Stimulated activated CD4-positive, alpha-beta T cell treated with anti-CD3 and anti-CD28 coated beads, Interleukin-4, amount 100 ng/mL, for 48 hours (primary cell): ENCODE measurements at places on chromosomes 11 and 22.

DNA sequence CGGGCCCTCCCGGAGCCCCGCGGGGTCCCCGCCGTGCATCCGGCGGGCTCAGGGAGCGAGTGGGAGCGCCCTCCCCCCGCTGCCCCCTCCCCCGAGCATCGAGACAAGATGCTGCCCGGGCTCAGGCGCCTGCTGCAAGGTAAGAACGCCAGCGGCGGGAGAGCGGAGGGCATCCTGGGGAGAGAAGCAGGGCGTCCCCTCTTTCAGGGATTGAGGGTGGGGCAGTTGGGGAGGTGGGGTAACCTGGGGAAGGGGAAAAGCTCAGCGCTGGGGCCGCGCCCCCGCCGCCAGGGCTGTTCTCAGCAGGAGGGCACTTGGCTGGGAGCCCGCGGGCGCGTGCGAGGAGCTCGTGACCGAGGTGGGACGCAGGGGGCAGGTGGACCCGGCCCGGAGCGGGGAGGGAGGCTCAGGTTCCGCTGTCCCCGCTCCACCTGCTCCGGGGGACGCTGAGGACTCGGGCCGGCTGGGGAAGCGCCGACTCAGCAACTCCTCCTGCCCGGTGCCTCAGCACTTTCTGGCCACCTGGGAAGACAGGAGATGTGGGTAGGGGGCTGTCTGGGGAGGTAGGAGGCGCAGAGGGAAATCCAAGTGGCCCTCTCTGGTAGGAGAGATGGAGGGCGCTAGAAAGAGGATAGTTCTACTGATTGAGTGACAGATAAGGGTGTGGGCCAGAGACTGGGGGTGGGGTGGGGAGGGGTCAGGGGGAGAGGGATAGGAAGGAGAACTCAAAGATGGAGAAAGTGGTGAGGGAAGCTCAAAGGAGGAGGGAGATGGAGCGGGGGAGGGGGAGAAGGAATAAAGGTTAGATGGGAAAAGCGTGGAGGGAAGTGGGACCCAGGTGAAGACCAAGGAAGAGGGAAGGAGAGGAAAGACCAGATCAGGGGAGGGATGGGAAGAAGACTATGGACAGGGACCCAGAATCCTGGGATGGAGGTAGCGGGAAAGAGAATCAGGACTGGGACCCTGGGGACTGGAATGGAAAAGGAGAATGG, 726 bp downstream of the RTN4RL2 start:
- no peak for DNase-seq

DNA sequence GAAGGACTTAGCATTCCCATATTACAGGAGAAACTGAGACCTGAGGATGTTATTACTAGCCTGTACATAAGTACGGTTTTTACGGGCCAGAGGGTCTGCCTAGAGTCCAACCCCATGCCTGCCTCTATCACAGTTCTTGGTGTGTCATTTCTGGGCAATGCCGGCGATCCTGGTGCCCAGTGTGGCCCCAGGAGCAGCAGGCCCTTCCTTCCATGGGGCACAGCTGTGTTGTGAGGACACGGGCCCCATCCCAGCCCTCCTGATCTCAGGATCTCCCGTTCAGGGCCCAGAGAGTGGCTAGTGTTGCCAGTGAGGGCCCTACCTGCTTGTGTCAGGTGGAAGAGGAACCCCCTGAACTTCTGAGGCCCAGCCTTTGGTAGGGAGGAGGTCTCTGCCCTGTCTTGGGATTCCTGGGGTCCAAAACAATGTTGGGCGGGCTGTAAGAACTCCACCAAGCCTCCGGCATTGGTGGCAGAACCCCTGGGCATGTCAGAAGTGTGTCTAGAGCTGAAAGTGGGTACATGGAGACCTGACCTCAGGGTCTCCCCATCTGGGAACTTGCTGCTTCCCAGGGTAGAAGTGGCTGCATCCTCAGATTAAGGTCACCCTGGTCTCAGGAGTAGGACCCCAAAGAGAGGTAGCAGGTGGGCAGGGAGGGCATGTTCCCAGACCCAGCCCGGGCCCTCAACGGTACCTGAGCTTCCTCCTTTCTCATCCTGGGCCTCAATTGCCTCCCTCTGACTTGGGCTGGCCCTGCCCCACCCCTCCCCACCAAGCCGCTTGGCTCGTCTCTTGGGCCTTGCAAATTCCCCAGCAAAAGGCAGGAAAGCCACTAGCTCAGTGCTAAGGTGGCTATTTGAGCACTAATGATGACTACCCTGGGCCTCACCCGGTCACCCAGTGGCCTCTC, 74.6 kb upstream of the KCNQ1OT1 start:
- DNase-seq, result no peak

GRCh38 chr22:30210235-30210909, 36.2 kb downstream of the LIF start:
- DNase-seq, result no peak

DNA sequence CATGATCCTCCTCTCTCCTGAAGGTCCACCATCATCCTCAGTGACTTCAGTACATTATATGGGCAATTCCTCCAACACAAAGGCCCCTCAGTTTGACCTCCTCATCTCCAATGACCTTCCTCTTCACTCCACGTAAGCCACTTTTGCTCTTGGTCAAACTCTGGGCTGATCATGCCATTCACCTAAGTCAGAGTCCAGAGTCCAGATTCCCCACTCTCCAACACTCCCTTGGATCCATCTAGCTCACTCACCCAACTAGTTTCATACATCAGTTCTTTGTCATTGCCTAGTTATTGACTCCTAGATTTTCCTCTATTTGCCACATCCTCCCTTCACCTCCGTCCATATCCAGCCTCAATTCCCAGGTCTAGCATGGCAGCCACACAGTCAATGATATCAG, 30.5 kb upstream of the TTC12 start:
- DNase-seq, result no peak

GRCh38 chr22:39446239-39446721, 10.5 kb upstream of the MGAT3 start:
- no peak for DNase-seq

GRCh38 chr11:67639438-67639859, at the start of gene TBX10:
Gene TBX10 (minus strand): TSS chr11:67639763. CDS start chr11:67639472, 291 bp downstream.
- DNase-seq, result no peak

DNA sequence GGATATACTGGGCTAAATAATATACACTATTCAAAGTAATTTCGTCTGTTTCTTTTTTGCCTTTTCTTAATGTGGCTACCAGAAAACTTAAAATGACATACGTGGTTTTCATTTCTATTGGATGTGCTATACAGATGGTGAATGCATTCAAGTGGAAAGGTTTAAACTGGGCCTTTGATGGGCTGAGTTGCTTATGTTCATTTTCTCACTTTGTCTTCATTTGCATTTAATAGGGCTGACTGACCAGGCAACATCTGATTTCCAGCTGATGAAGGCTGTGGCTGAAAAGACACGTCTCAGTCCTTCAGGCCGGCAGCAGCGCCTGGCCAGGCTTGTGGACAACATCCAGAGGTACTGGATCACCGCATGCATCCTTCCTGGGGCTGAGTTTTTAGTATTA, 27.9 kb downstream of the PIWIL4 start:
- DNase-seq, result no peak

DNA sequence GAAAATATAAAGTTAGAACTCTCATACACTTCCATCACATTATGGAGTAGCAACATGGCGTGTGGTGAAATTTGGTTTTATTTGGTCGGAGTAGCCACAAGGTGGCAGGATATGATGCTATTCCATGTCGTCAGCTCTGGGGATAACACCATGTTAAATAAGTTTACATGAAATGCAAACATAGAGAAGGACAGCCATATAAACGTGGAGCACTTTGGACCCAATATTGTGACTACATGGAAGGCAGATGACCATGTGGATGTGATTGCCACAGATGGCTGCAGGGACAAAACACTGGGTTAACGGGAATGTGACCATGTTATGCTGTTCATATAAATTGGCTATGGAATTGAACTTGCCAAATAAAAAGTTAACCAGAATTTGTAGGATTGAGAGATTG, 21.0 kb downstream of the OR5M11 start:
- no peak for DNase-seq

DNA sequence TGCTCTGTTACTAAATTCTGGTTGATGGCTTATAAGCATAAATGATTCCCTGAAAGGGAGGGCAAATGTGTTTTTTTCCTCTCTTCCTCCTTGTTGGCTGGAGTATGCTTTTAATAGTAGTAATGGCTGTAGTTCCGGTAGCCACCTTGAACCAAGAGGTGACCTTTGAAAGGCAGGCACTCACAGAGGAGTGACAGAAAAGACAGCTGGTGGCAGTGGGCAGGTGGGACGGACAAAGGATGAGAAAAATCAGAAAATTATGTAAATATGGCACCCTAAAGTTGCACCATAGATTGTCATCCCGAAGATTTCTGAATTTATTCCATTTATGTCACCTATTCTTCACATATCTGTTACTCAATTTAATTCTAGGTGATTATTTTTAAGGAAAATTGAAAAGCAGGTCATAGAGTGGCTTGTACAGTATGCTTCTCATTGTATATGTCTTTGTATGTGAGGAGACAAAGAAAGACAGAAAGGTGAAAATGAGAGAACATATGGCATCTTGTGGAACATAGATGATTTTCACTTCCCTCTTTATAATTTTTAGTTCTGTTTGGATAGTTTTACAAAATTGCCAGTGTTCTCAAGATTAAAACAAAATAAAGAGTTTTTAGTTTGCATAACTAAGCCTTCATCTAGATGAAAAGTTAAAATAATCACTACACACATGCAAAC, 17.0 kb downstream of the CASP12 start:
- DNase-seq, result no peak

DNA sequence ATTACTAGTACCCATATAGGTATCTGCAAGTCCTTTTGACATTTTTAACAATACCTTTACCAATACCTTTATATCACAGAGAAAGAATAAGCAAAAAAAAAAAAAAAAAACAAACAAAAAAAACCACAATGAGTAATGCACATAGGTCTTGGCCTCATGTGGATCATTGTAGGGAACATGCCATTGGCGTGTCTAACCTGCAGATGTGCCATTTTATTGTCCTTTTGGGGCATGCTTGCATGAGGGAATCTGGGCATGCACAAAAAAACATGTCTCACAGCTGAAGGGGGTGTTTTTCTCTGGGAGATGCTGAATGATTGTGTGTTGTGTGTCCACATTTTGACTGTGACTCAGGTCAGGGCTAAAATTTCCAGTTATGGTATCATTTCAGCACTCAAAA, 361.6 kb downstream of the GUCY1A2 start:
- DNase-seq, result no peak

DNA sequence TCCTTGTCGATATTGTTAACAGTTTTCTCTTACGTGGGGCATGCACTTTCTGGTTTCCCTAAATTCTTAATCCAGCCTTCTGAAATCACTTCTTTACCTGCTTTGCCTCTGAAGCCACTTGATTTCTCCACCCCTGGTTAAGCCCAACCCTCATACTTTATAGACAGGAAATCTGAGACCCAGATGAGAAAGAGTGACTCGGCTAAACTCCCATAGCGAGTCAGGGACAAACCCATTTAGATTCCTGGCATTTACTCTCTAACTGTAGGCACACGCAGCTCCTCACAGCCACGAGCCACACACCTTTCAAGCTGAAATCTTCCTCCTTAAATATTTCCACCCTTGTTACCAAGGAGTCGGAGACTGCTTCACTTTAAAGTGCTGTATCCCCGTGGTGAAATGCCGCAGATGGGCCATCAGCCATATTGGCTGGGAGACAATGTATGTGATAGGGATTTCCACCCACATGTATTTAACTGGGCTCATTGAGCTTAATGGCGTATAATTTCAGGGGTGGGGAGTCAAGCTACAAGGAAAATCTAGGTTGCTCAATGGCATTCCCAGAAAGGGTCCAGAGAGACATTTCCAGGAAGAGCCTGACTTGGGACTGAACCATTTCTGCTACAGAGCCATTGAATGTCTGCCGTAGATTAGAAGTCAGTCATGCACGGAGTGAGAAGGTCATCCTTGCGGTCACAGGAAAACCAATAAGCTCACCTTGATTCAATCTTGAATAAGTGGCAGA, 49.9 kb upstream of the GRK3 start:
- no peak for DNase-seq

- no peak for DNase-seq
Observed at GRCh38 chr22:36822581-36822980, 5.7 kb upstream of the PVALB start.

DNA sequence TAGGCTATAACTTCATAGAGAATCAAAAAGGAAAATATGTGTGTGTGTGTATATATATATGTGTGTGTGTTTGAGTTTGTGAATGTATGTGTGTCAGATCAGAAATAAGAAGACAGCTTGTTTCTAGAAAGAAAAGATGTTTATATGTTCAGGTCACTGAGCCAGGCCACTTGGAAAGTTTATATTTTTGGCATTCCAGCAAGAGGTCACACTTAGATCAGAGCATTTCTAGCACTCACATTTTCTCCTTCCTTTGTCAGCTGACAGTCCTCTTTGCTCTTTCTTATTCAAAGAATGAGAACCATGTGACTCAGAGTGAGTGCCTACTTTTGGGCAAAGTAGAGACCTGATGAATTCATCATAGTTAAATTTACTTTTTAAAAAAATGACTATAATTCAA, 22.9 kb downstream of the RAB38 start:
- DNase-seq, result no peak

GRCh38 chr11:4181782-4182721, 87.5 kb downstream of the RRM1 start:
- DNase-seq, result peak; percentile 15
